ENCODE measurements at places on chromosomes 5 and 9.

- no peak for DNase-seq
These were observed 60.8 kb downstream of the PSMB7 start for GRCh38 chr9:124354346-124355038.

DNA sequence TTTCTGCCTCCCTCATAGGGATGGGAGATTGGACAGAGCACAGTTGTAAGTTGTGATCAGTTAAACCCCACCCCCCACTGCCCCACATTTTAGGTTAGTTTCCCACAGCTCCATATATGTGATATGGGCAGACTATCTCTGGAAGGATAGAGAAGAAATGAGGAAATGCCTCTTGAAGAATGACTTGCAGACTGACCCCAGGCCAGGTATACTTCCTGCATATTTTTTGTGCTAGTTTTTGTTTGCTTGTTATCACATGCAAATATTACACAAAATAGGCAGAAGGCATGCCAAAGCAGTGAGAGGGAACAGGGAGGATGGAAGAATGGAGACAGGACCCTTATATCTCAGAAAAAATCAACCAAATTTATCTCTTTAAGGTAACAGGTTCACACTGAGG, 10.1 kb upstream of the GLRX start:
- no peak for DNase-seq

DNA sequence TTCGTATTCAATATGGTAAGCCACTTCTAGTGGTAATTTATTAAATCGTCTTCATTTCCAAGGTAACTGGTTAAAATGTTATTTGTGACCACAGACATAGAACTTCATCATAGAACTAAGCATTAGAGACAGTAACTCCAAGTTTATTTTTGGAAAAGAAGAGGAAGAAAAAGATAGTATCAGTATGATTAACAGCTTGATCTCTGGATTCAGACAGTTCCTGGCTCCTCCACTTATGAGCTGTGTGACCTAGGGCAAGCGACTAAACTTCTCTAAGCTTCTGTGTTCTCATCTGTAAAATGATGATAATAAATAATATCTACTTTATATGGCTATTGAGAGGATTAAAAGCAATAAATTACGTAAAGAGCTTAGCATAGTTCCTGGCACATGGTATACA, 29.8 kb upstream of the TNPO1 start:
- DNase-seq, result no peak

- DNase-seq, result no peak
These were observed 313.8 kb downstream of the SLF1 start for GRCh38 chr5:94932259-94932658.

- no peak for DNase-seq
These were observed 11.6 kb downstream of the CDH9 start for GRCh38 chr5:27026801-27027200.

DNA sequence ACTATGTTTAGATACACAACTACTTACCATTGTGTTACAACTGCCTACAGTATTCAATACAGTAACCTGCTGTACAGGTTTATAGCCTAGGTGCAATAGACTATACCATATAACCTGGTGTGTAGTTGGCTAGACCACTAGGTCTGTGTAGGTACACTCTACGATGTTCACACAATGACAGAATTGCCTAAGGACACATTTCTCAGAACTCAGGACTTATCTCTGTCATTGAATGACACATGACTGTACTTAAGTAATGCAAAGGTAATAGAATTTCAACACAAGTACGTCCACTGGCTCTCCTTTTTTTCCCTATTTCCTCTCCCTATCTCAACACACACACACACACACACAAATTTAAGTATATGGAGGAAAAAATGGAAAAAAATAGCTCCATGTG, 385.6 kb downstream of the CTNND2 start:
- DNase-seq, result no peak

GRCh38 chr9:135673941-135674340, 10.8 kb downstream of the LCN9 start:
- no peak for DNase-seq

DNA sequence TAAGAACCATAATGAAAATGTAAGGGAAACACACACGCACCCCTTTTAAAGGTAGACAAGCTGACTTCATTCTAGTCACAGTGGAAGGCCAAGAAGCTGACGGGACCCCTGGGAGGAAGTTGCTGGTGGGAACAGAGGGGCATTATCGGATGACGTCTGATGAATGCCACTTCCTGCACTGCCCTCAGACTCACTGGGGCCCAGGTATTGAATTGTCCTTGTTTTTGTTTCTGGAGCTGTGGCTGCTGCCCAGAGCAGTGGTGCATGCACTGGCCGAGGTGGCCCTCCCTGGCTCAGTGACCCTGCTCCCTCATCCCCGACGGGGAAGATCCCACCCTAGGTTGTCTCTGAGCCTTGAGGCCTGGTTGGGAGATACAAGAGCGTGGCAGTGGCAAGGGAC, 15.3 kb upstream of the RPL26L1 start:
- no peak for DNase-seq

GRCh38 chr9:110161940-110162339, 46.0 kb downstream of the C9orf152 start:
- no peak for DNase-seq

DNA sequence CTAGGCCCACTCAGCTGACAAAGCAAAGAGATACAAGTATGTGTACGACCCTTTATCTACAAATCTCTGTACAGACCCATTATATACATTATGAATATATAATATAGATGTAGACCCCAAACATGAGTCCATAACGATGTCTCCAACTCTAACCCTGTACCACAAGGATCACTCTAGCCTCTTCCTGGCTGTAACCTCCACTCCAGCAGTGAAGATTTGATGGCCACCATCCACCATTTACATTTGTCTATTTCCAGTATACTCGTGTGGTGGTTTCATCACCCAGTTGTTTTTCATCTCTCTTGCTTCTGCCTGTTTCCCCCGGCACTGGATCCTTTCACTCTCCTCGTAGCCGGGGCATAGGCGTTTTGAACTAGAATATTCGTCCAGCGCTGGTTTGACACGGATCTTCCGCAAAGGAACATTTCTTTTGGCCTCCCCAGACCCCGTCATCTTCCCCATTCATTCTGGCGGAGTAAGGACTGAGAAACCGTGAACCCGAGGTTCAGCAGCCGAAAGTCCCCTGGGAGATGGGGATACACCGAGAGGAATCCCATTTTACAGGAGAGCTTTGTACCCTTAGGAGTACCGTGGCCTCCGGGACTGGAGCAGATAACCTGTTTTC, 828 bp upstream of the TRIO start:
- no peak for DNase-seq

DNA sequence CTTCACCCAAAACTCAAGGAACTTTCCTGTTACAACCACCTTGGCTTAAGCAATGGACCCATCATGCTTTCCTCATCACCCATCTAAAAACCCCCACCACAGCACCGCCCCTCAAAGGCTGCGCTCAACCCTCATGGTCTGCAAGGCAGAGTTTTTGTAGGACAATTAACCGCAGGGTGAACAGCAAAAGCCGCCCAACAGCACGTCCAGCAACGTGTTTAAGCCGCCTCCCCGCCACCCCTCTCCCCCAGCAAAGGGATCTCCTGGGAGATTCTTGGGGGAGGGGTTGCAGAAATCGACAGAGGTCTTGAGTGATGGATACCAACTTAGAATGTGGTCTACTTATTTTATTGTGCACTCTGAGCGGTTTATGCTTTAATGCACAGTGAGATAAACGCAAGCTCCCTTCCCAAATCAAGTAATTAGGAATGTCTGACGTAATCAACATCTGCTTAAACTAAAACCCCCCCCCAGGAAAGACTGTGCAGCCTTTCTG, 1.9 kb downstream of the ROR2 start:
- DNase-seq, result no peak

- DNase-seq, result no peak
These were observed 57.0 kb upstream of the SAP30L start for GRCh38 chr5:154388842-154389241.

- DNase-seq, result no peak
These were observed 1.1 kb upstream of the ANXA2R start for GRCh38 chr5:43041110-43041668.

DNA sequence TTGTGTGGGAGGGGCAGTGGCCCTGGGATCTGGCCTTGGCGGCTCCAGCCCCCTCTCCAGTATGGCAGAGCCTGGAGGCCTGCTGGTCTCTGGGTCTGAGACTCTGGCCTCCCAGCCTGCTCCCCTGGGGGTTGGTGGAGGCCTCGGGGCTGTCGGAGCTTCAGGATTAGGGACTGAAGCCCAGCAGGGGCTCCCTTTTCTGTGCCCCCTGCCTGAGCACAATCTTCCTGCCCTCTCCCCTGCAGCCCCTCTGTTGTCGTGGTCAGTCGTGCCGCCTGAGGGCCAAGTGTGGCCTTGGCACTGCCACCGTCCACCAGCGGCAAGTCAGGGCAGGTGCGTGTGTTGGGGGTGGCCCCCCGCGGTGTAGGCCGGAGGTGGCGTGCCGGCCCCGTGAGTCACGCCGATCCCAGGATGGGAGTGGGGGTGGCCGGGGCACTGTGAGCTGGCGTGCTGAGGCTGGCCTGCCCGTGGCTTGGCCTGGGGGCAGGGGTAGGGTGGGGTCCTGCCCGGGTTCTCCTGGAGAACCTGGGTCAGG, 53.6 kb downstream of the RXRA start:
- no peak for DNase-seq

- DNase-seq, result no peak
These were observed 200.2 kb downstream of the TSSK1B start for GRCh38 chr5:113234546-113234945.

- DNase-seq, result no peak
These were observed 78.2 kb upstream of the HTR1A start for GRCh38 chr5:64040490-64040889.

DNA sequence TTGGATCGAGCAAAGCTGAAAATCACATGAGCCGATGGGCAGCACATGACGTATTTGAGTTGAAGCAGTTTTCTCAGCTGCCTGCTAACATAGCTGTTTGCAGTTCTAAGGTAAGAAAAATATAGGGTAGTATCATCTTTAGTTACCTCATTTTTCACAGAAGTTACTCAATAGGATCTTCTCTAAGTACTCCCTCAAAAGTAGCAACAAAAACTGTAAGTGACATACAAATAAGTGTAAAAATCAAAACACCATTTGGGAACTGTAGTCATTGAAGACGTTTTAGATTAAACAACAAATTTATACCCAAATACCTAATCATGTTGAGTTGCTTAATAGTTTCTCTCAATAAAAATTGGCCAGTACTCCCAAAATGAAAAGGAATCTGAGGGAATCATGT, 102.6 kb downstream of the ERCC6L2 start:
- DNase-seq, result no peak

GRCh38 chr5:143554187-143554717, 150.8 kb upstream of the NR3C1 start:
- no peak for DNase-seq

DNA sequence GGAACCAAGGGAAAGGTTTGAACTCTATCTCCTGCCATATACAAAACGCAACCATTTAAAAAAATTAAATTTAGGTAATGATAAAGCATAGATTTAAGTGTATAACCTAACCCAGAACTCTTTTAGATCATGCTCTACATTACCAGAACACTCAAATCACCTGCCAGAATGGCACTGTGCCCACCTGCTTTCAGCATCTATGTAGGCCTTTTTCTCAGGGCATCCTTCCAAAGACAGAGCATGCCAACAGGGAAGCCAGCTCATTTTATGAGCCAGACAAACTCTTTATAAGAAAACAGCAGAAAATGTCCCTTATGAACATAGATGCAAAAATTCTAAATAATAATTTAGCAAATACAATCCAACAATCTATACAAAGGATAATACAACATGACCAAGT, 47.9 kb upstream of the SMAD5 start:
- DNase-seq, result no peak

GRCh38 chr9:7756088-7756487, 43.5 kb downstream of the DMAC1 start:
- no peak for DNase-seq

- no peak for DNase-seq
These were observed 75.1 kb upstream of the SMIM23 start for GRCh38 chr5:171710451-171711024.

Data from amygdala (tissue), 56 donors.